ENCODE measurements at places on chromosomes 5 and 9.
A peak's percentile ranks its signal among the peaks of the same experiment; 100 is the strongest.

- DNase-seq = no peak
Observed at GRCh38 chr9:123378025-123378424, 22.0 kb downstream of the CRB2 start.

- no peak for DNase-seq
Observed at GRCh38 chr5:73433982-73434342, 14.6 kb downstream of the FOXD1 start.

GRCh38 chr5:73940026-73940425 lies 314.0 kb downstream of the ARHGEF28 start:
- DNase-seq = no peak

- DNase-seq = no peak
Observed at GRCh38 chr5:72459913-72460312, 47.3 kb downstream of the ZNF366 start.

DNA sequence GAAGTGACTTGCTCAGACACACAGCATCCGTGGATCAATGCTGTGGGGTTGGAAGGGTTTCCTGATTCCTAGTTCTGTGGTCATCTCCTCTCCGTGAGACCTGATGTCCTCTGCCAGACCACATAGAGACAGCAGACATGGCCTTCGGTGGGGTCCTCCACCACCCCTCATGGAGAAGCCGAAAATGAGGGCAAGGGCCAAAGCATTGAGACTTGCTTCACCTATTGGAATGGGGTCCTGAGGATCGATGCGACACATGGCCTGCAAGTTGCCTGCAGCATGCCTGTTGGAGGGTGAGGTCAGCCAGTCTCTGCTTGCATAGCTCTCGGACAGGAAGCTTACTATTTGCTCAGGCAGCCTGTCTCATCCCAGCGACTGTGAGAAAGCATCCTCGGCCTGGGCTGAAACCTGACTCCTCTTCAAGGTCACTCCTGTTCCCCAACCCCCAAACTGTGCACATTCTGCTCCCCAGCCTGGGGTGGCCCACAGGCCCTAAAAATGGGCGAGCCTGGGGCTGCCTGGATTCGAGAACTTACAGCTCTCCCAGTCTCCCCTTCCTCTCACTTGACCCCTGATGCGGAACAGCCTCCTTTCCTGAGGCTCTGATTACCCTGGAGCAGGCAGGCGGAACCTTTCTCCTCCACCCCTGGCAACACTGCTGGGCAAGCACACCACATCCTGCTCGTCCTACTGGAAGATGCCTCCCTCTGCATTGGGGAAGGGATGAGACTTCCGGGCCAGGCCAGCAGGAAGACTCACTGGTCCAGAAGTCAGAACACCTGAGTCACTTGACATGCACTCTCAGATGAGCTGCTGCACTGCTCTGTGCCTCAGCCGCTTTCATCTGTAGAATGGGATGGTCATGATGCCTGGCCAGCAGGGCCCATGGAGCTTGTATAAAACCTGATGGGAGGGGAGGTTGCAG lies 186.9 kb downstream of the RGS3 start:
- DNase-seq = no peak

DNA sequence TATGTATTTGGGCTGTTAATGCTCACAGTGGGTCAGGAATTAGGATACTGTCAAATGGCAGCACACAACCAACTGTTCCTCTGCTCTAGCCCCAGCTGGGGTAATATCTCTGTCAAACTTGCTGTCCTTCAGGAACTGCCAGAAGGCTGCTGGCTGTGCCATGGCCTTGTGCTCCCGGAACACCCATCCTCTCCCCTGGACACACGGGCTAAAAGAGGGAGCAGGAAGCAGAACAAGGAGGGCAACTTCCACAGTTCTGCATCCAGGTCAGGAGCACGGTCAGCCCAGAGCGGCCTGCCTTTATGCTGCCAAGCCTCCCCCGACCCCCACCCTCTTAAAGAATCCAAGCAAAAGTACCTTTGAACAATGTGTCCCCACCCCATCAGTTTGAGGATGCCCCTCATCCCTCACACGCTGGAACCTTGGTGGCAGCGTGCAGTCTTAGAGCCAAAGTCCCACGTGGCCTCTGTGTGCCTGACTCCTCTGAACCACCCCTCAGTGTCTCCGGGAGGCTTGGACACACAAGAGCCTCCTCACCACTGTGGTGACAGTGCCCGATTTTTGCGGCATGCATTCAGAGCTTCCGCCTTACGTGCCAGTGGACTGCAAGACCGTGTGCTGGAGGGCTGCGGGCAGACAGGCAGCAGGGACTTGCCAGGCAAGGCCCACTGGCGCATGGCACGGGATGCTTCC lies 60.8 kb downstream of the PSMB7 start:
- DNase-seq = no peak

- DNase-seq = no peak
Observed at GRCh38 chr5:132812781-132813598, at the start of gene SOWAHA. Gene SOWAHA (plus strand): TSS chr5:132813302. CDS start chr5:132813622, 320 bp downstream.

DNA sequence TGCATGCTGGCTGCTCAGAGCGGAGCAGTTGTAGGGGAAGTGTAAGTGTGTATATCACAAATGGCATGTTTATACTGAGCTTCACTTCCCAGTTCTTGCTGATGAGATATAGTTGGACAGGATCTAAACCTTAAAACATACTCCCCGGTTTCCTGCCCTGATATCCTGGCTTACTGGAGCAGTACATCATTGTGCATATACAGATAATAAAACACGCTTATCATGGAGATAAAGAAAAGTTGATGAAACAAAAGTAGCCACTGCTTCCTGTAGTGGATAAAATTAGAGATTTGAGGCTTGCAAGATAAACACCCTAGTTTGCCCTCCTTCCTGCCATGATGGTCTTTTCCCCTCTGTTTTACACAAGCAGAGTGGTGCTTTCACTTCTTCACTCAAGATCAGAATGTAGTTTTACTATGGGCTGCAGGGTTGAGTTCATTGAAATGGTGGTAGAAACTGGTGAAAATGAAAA lies 15.0 kb downstream of the NPR3 start:
- no peak for DNase-seq

DNA sequence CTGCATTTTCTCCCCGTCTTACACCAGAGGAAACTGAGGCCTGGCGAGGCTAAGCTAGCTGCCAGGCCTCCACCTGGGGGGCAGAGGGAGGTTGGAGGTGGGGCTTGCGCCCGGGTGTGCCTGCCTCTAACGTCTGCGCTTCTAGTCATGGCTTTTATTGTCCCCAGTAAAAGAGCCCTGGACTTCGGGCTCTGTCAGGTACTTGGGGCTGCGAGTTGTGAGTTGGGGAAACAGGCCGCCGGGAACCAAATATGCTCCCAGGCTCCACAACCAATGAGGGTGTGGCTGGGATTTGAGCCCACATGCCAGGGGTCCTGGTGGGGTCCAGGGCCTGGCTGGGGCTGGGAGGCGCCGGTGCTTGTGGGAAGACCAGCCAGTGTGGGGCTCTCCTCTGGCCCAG lies 57.4 kb upstream of the NOTCH1 start:
- DNase-seq = no peak

- DNase-seq = no peak
Observed at GRCh38 chr5:125194883-125195282, 448.4 kb upstream of the ZNF608 start.

DNA sequence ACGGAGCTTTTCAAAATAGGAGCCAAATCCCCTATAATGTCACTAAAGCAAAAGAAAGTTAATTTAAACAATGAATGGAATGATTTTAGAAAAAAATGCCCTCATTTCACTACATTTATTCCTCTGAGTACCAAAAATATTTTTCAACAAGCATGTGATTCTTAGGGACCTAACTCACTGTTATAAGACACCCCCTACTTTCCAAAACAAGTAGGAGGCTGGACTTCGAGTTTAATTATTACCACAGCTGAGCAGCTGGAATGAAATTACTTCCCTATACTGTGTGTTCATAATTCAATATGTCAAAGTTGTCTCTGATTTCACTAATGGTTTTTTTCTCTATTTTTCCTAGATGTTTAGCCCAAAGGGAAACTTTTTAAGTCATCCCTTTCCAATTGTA lies 61.6 kb downstream of the SAXO1 start:
- no peak for DNase-seq

DNA sequence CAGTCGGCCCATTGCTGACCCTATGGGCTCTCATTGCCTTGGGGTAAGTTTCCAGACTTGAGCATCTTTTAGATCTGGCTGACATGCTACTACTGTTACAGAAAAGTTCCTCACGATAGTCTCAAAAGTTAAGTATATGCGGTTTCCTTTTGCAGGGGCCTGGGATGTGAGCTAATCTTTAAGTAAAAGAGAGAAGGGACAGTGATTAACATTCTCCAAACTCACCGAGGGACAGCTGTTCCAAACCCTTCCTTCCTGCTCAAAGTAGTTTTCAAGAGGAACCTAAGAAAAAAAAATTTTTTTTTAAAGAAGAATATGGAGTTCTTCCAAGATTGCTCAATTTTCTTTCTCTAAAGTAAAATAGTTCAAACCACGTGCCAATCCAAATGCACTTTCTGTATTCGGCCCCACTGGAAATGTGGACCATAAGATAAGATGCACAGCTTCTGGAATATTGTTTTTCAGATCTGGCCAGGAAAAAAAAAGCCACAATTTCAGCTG lies 168.0 kb upstream of the SPRY4 start:
- no peak for DNase-seq

- no peak for DNase-seq
Observed at GRCh38 chr5:94422812-94423211, 195.6 kb downstream of the KIAA0825 start.

GRCh38 chr5:115842952-115843351 lies 1.2 kb downstream of the AP3S1 start:
- DNase-seq = no peak

DNA sequence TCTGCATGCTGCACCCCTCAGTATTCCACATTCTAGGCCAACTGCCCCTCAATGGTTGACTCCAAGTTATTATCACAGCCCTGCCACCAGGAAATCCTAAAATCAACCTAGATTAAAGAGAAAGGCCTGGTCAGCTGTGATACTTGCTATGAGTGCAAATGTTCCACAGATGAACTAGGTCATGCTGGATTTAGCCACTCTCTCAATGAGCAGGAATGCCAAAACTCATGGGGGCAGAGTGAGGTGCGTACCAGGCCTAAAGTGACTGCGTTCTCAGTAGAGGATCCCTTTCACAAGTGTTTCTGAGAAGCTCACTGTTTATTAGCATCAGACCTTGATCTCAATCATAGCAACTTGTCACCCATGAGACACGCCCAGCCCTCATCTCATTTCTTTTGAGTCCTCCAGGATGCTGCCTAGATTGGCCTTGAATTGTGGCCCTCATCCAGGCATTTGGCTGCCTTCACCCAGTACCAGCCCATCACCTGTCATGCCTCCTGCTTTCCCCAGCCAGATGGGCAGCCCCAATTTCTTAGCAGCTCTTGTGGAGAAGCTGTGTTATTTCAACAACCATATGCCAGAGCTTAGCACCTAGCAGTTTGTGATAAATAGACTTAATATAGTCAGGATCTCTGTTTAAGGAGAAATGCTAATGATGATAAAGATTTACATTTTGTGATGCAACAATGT lies 383.9 kb downstream of the CTNND2 start:
- no peak for DNase-seq

DNA sequence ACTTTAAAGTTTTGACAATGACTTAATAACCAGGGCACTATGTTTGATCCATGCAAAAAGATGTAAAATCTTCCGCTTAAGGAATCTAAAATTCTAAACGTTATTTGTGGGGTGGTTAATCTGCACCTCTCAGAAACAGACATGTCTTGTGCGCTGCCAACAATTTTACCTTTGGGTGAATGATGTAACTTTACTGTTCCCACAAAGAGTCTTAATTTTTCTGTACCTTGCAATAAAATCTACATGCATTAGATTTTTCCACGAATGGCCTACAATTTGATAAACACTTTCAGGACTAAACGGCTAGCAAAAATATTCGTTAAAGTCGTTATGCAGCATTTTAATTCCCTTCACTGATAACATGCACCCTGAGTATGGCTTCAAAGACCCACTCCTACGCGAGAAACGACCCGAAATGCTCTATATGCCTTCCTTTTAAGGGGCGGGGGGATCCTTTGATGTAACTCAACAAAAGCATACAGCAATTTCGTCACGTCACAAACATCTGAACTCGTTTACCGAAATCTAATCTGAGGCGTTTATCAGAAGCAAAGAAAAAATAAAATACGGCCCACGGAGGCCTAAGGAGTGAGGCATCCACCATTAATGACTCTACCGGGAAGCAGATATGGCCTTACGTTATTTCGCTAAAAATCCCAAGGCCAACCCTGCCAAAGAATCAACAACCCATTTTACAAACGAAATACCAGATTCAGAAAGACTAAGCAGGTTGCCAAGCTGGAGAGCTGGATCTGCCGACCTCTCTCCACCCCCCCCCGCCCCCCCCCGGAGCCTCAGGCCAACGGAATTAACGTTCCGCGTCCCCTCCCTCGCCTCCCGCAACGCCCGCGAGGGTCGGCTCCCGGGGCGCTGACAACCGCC lies 621 bp downstream of the AK6 start:
- DNase-seq = peak; percentile 29

GRCh38 chr9:78557540-78557939 lies 260.6 kb downstream of the PSAT1 start:
- no peak for DNase-seq

- no peak for DNase-seq
Observed at GRCh38 chr5:8363138-8363537, 494.2 kb downstream of the MTRR start.

All from activated CD4-positive, alpha-beta T cell treated with anti-CD3 and anti-CD28 coated beads, Interleukin-2, amount 50 U/mL, for 16 hours (primary cell).